ENCODE measurements at places on chromosomes 7 and 10.

DNA sequence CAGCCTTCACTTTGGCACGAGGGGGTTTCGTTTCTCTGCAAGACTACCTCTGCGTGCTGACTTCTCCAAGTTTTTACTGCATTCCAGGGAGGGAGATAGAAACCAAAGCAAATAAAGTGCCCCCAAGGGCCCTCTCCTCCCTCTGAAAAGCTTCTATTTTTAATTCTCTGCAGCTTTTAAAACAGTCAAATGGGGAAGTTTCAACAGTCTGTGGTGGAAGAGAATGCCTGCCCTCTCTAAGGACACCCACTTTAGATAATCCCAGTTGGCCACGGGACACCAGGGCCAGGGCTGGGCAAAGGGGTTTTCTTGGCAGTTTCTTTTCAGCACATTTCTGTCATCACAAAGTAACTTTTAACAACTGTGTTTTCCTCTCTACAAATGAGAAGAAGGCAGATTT is 386.7 kb upstream of the NPVF start:
- no peak for DNase-seq

DNA sequence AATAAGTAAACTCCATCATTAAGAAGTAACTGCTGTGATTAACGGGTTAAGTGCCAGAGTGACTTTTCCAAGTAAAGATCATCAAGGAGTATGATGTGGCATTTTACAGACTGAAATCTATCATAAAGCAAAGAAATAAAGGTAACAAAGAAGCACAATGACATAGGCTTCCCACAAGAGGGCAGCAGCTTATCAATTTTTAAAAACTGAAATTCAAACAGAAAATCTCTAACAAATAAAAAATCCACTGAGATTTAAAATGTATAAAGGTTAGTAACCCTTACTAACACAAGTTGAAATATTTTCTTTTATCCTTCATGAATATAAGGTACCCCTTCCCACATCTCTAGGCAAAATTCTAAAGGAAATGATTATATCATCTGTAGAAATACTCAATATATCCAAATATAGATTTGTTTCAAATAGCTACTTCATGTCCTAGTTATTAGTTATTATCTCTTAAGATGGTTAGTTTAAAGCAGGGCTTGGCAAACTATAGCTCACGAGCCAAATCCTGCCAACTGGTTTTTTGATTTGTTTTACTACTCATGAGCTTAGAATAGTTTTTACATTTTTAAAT is 29.2 kb downstream of the FAM3C start:
- DNase-seq, result no peak

DNA sequence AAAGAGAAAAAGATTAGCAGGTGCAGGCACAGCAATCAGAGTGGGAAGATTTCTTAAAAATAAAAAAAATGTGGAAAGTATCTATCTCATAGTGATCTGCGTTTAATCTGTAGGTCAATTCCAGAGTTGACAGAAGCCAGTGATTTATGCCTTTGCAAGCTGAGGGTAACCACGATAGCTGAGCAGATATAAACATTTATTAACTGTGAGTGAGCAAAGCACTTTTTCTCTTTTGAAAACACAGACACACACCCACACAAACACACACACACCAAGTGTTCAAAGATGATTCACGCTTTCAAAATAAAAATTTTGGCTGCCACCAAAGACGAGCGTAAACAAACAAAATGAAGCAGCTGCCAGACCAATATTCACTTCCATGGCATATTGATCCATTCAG is 243.2 kb upstream of the SLC26A5 start:
- no peak for DNase-seq

- no peak for DNase-seq
Measured at GRCh38 chr7:73622909-73623797, 1.2 kb downstream of the MLXIPL start.
